ENCODE measurements at places on chromosomes 13 and 19. TPM values are rescaled to one million over a fixed set of nuclear protein-coding genes. Genes with fewer than 3 reads are reported as not detected.

The SBK3 gene
- not detected for total RNA-seq

- no peak for DNase-seq
Observed at GRCh38 chr13:100069278-100069677, 19.6 kb upstream of the PCCA start.

GRCh38 chr19:8342316-8342683 is 762 bp downstream of the KANK3 start:
- no peak for DNase-seq

- DNase-seq, result no peak
Observed at GRCh38 chr19:29682236-29682895, 17.1 kb downstream of the PLEKHF1 start.
